Breast epithelium (tissue), 4 donors: ENCODE measurements at places on chromosomes 4 and X.

DNA sequence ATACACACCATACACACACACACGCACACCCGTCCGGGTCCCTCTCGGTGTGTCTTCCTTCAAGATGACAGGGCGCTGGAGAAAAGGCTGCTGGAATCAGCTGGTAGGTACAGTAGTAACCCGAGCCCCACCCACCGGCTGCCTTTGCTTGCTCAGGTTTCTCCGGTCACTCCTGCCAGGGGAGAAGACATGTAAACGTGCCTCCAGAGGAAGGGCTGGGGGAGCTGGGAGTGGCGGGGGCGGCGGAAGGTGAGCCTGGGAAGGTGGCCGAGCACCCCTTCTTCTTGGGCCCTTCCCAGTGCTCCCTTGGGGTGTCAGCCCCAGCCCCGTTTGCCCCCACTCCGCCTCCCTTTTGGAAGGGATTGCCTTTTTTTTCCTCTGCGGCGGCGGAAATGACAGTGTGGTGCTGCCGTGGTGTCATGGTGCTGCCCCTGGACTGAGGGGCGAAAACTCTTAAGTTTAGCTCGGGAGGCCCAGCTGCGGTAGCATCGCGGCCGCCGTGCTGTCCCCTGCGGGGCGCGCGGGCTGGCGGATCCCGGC is at the start of gene MID2:
MID2 (plus strand) TSS at position 169 of the 540 bp plus-strand sequence. CDS start 561 bp downstream, outside the sequence.
- DNase-seq = peak; percentile 70

DNA sequence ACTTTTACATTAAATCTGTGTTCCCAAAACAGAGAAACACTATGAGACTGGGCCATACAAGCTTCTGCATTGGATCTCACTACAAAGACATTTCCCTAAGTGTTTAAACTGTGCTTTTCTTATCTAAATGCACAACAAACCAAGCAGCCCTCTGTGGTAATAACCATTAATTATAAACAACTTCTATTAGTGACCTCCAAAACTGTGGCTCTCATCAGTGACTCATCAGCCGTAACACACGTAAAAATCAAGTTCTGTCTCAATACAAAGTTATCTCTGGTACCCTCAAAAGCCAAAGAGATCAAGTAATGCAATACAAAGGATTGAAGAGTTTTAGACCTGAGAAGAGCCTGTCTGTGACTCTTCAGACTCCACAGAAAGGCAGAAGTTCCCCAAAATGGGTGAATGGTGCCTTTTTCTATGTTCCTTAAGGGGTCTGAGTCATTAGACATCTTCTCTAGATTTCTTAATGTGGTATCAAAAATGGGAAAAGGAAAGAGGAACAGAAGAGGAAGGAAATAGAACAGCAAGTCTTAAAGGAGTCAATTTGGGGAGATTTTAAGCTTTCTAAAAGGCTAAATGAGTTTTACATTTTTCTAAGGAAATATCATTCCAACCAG is 189.8 kb upstream of the PPP1R2C start:
- DNase-seq = no peak

DNA sequence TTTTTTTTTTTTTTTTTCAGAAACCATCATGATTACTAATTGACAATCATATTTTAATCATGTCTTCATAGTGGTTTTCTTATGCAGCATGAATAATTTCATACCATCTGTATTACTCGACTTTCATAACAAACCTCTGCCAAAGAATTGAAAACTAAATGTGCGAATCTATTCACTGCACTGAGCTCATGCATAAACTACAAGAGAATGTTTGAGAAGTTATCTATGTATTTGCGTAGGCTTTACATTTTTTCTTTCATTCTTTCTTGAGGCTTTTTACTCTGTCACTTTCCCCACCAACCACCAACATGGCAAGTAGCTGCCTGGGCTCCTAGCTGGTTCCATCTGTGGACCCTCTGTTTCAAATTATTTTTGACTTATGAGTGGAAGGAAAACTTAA is 1761.0 kb downstream of the STIM2 start:
- DNase-seq = no peak

DNA sequence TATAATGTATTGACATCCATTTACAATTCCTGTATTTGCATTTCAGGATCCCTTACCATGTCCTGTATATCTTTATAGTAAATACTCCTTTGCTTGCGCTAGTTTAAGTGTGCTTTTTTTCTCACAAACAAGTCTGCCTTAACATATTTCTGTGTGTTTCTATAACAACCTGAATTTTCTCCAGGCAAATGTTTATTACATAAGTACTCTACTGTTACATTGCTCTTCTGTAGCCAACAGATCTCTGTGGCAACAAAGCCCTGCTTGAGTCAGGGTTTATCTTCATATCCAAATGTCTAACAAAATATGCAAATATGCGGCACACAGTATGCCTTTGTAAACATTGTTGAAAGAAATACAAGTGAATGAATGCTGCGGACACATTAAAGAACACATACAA is 625.5 kb downstream of the TLL1 start:
- DNase-seq = no peak

DNA sequence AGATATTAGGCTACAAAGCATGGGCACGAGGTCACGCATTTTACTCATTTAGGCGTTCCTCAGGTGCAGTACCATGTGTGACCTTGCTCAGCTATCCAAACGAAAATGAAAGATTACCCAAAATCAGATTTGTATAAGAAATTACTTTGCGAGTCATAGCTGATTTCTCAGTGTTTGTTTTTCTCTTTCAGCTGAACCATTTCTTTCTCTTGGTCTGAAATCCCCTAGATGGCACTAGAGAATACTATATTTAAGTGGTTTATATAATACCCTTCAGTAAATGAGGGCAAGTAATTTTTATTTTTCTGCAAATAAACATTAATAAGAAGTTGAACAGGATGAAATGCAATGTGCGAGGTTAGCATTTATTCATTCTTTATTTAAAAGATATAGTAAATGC is 496.6 kb downstream of the STIM2 start:
- no peak for DNase-seq

GRCh38 chr4:55610381-55610780 is 18.3 kb upstream of the PDCL2 start:
- no peak for DNase-seq

GRCh38 chr4:15870921-15871664 is 67.4 kb downstream of the FGFBP1 start:
- no peak for DNase-seq

DNA sequence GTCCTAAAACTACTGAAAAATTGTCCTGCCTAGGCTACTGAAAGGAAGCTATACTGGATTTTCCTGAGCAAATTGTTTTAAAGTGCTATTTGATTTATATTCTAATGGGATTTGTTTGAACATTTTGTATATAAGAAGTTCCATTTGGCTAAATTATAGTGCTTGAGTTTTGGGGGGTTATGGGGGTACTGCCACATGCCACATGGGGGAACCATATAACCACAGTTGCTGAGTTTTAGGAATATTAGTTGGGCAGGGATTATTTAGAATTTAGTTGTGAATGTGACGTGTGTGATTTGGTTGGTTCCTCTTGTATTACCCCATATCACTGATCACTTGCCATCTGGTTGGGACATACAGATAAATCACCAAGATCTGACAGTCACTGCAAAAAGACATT is 224.5 kb upstream of the TAPT1 start:
- no peak for DNase-seq

DNA sequence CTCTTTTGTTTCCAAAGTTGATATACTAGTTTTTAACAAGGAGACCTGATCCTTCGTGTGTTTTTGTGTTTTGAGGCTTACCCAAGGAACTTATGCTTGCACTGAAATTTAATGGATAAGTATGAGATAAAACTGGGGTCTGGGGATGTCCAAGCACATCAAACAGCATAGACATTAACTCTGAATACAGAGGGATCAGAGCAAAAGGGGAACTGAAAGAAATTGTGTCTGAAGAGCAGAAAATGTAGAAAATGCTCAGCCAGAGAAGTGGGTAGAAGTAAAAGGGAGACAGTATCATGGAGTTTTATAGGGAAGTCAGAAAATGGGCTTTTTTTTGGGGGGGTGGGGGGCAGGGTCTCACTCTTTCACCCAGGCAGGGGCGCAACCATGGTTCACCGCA is 695.4 kb downstream of the ARAP2 start:
- DNase-seq = no peak

DNA sequence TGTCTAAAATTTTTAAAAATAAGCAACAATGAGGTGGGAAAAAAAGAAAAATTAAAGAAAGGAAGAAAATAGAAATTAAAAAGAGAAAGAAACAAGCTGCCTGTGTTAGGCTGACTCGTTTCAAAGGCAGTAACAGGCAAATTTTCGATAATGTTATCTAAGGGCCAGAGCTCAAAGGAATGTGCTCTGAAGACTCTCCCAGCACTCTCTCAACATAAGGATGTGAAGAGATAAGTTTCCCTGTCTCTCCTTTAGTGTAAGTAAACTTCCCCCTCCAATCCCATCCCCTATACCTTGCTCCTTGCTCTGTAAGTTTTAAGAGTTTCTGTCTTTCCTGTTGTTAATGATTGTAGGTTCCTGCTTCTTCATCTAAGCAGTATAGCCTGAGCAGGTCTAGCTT is 172.8 kb downstream of the TEX13C start:
- DNase-seq = no peak

DNA sequence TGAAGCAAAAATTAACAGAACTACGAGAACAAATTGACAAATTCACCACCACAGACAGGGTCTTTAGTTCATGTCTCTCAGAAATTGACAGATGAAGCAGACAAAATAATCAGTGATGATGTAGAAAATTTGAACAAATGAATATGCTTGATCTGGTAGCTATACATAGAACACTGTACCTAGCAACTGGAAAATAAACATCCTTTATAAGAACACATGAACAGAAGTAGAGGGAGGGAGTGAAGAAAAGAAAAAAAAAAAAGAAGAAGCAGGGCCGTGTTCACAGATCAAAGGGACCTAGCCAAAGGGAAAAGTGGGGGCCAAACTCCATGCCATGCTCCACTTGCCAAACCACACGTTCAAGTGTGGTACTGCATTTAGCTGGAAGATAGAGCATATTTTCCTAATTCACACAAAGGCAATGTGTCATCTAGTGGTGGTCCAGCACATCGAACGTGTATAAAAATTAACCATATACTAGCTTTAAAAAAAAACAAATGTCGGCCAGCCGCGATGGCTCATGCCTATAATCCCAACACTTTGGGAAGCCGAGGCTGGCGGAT is 5.6 kb upstream of the THOC2 start:
- DNase-seq = no peak

GRCh38 chrX:135114392-135114791 is 5.9 kb downstream of the ETDB start:
- DNase-seq = no peak

- DNase-seq = no peak
Observed at GRCh38 chrX:94454606-94455005, 780.6 kb downstream of the FAM133A start.

- DNase-seq = no peak
Observed at GRCh38 chrX:68433981-68434299, 645 bp upstream of the OPHN1 start.

DNA sequence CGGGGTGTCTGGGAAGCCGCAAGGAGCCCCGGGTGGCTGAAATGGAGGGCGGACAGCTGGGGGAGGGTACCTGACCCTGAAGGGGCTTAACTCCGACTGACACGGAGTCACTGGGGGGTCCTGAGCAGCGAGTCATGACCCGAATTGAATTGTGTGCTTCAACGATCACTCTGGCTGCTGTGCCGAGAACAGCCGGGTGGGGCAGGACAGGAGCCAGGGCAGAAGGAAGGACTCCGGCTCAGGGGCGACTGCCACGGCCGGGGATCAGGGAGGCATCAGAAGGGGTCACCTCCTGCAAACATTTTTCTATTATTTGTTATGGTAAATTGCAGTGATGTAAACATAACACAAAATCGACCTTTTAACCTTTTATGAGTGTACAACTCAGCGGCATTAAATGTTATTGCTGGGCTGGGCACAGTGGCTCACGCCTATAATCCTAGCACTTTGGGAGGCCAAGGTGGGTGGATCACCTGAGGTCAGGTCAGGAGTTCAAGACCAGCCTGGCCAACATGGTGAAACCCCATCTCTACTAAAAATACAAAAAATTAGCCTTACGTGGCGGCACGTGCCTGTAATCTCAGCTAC is 21.6 kb downstream of the ZFYVE28 start:
- DNase-seq = no peak
